ENCODE measurements at places on chromosomes 3 and 15. TPM values are rescaled to one million over a fixed set of nuclear protein-coding genes. Genes with fewer than 3 reads are reported as not detected.

Gene SEMA3G
- 3.1 TPM for total RNA-seq

Gene TMEM45A
- total RNA-seq: 6.0 TPM

Gene CNTN3
- 15.6 TPM for total RNA-seq

Gene DUOXA1
- 0.29 TPM for total RNA-seq

Gene HPS3
- 24.2 TPM for total RNA-seq

Gene SLC7A14
- total RNA-seq: 0.26 TPM

Gene WDR49
- total RNA-seq: 0.95 TPM

Gene SH2D7
- 2.2 TPM for total RNA-seq

Gene A4GNT
- not detected for total RNA-seq

Gene NUP210
- total RNA-seq: 14.8 TPM

Gene CCDC174
- total RNA-seq: 29.8 TPM

Gene APEH
- total RNA-seq: 176 TPM

Gene EPHA3
- 6.6 TPM for total RNA-seq

Gene SPTSSB
- 1.9 TPM for total RNA-seq

Gene STX19
- 18.9 TPM for total RNA-seq

Gene PYGO1
- total RNA-seq: 21.3 TPM
